ENCODE measurements at places on chromosomes 7 and 10.
A peak's percentile ranks its signal among the peaks of the same experiment; 100 is the strongest.

DNA sequence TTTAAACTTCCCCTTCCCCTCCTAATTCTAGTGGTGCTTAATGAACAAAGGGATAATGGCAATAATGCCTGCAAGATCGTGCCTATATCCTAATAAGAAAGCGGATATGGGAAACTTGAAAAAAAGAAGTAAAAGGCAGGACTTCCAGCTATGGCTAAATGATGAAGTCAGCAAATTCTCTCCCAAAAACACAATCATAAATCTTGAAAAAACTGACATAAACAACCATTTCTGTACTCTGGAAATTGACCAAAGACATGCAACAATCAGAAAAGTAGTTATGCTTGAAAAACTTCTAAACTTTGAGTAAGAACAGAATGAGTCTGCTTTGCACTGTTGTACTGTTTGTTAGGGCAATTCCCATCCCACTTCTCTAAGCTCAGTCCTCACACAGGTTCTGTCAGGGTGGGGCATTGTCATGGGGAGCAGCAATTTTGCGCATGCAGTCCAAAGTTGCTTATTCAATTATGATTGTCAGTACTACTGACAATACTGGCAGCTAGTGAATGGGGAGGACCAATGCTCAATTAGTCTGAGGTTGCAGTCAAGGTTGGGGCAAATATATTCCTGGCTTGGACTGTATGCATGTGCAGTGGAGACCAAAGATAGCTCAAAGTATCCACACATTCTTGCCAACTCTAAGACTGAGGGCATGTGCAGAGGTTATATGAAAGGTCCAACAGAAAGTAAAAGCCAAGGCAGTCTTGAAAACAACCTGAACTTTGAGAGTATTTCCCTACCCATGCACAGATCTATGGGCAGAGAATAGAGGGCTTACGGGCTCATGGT, 34.1 kb upstream of the ARHGAP22 start:
- DNase-seq = no peak

DNA sequence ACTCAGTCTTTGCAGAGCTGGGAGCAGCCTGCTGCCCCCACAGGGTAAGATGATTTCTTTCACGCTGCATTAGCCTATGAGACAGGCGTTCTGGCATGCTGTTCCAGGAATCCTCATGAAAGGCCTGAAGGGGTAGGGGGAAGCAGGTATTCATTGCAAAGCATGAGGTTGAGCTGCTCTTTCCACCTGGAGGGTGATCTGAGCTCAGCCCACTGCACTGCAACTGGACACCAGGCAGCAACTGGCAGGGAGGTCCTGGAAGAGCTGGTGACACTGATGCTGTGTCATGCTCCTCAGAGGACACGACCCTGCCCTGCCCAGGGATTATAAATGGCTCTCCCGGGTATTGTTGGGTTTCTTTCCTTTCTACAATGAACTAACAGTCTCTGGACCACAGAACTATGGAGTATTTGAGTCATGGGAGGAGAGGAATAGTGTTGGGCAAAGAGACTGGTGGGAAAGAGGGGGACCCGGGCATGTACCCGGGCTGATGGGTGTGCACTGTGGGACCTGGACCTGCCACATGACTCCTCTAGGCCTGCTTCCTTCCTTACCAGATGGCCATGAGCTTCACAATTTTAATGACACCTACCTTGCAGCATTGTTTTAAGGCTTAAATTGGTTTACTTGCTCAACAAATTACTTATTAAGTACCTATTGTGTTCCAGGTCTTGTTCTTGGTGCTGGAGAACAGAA, 24.3 kb downstream of the SLC25A28 start:
- DNase-seq = no peak

- peak; percentile 75 for DNase-seq
These were observed 864 bp downstream of the CDCA7L start for GRCh38 chr7:21944616-21945453.

GRCh38 chr7:153415632-153416031, 636.6 kb upstream of the DPP6 start:
- DNase-seq = no peak

DNA sequence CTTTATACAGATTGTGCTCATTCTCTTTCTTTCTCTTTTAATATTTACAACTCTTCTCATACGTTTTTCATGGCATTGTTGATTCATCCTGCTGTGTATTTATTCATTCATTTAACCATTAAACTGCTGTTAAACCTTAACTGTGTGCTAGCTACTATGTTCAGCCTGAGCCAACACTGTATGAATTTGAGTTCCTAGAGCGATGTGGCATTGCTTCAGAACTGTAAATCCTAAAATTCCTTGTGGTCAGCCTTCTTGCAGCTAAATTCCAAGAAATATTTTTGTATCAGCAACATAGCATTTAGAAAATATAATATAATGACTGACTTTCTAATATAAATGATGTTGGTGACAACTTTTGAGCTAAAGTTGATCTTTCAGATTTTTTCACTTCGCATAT, 184.7 kb upstream of the FZD1 start:
- DNase-seq = no peak

- DNase-seq = no peak
These were observed 101.4 kb upstream of the STEAP1B start for GRCh38 chr7:22601408-22601807.

GRCh38 chr10:92323079-92323478, 32.1 kb downstream of the MARCHF5 start:
- DNase-seq = no peak

DNA sequence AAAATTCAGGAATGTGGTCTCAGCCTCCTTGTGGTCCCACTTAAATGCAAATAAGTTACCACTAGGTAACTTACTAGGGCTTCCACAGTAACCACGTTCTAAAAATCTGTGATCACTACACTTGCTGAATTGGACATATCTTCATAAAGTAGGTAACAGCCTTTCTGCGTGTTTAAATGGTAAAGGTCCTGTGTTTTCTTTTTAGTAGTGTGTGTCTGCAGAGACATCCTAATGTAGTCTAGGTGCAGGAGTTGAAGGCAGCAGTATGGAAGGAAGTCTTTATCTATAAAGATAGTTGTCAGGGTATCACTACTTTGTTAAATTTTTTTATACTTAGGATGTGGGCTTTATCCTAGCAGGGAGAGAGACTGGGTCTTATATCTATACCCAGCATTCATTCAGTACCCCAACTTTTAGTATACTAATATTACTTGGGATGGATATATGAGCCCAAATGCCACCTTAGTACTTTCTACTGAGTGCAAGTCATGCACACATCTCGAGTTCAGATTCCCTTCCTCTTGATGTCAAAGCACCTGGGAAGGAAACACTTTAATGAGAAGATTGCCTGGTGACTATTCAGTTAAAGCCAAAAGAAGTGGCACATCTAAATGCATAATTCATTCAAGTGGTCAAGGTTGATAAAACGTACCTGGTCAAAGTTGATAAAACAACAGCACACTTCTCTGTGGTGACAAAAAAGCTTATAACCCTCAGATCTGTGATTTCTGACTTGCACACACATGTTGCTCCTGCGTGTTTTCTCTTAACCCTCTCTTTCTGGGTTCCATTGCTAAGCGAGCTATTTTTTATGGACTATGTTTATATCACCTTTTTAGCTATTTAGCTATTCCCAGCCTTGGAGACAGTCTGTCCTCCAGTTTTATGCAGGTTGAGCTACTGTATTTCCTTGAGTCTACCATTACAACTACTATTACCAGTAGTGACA, 281.1 kb upstream of the DKK1 start:
- DNase-seq = no peak

GRCh38 chr7:120185940-120186682, 86.9 kb upstream of the KCND2 start:
- no peak for DNase-seq
